HTR-8/SVneo (cell line): ENCODE measurements at places on chromosomes 1 and 21.

DNA sequence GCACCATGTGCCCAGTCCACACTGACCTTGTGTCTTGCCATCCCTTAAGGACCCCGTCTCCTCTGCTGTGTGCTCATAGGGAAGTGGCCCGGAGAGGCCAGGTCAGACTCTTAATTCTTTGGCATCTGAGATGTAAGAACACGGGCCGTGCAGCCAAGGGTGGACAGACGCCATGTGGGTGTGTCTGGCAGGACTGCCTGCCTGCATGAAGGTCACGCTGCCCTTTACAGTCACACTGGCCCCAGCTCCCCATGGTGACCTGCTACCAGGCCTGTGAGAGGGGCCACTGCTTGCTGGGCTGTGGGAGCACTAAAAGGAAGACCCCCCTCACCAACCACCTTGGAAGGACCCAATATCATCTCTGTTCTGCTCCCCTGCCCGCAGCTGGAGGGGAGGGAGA lies 17.7 kb downstream of the DHRS3 start:
- no peak for DNase-seq

- DNase-seq: no peak
These were observed 24.9 kb upstream of the CDC42BPA start for GRCh38 chr1:227343206-227343605.

DNA sequence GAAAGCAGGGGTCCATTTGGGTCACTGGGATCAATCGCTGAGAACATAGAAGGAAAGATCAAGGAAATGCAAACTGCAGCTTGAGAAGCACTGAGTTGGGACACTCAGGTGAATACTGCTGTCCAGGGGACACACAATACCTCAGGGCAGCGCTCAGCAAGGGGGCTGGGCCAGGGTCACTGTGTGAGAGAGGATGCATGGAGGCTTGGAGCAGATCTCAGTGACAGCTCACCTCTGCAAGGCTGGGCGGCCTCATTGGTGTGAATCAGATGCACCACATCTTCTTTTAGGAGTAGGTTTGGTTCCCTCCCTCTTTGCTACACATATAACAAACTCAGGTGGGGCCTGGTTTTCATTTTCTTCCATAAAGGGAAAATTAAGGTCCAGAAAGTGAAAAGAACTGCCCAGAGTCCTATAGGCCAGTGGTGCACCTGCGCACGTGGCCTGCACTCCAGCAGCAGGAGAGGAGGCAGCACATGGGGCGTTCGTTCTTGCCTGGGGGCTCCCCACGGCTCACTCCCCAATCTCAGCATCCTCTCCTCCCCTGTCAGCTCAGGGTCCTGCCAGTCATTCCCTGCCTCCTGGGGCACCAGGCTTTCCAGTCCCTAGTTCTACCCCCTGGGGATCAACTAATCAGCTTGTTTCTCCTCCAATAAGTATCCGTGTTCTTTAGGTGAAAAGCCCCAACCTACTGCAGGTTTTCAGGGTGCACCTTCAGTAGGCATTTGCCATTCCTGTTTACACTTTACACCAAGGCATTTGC lies 1.5 kb downstream of the A3GALT2 start:
- no peak for DNase-seq

GRCh38 chr1:235997931-235998330 lies 67.0 kb downstream of the NID1 start:
- no peak for DNase-seq

DNA sequence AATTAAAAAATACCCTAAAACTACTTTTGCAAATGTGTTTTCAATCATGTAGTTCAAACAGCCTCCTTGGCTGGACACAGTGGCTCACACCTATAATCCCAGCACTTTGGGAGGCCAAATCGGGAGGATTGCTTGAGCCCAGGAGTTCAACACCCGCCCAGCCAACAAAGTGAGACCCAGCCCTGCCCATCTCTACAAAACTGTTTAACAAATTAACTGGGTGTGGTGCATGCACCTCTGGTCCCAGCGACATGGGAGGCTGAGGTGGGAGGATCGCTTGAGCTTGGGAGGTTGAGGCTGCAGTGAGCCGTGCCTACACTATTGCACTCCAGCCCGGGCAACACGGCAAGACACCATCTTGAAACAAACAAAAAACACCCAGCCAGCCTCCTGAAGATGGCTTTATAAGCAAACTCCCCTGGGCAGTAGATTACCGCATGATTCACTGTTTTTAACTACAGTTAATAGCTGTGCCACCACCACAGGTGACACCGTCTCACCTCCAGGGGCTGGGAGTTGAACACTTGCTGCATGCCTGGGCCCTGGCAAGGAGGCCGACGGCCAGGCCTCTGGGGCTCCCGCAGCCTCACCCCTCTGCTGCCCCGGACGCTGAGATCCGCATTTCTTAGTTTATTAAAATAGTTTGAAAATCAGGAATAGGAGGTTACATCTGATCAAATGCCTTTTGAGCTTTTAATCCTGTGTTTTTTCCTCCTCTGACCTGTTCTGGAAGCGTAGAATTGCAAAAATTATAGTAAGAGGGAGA lies 16.2 kb downstream of the PTTG1IP start:
- no peak for DNase-seq

DNA sequence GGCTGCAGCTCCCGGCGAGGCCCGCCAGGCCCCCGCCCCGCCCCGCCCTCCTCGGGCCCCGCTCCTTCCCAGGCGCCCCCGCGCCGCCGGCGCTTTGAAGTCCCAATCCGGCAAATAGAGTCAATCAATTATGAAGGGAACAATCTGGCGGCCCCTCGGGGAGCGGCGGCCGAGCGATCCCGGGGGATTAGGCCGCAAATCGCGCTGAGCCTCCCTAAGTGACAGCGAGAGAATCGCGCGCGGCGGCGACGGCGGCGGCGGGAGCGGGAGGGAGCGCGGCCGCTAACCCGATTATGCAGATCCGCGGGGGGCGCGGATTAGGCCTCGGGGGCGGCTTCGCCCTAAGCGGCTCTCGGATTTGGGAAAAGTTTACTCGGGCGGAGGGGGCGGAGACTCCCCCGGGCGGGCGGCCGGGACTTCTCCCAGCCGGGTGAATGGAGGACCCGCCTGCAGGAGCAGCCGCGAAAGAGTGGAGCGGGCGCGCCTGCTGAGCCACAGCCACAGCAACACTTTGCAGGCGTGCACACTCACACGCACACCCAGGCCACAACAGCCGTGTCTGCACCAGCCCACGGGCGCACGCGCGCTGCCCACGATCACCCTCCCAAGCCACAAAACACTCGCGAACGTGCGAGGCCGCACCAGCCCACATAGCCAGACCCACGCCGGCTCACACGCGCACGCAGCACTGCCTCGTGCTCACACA lies 23.0 kb upstream of the DMBX1 start:
- no peak for DNase-seq

DNA sequence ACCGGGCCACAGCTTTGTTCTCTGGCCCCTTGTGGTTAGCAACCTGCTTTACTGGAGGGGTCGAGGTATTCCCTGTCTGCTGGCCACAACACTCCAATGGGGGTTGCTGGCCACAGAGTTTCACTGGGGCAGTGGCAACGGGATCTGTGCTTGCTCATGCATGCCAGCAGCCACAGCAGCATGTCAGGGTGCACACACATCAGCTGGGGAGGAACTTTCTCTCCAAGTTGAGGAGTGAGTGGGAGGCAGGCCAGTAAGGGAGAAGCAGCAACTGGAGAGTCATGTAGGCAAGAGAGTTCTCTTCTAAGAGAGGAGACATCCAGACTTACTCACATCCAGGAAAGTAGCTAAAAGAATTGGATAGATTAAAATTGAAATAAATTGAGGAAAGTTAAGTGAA lies 38.0 kb downstream of the SAMD13 start:
- DNase-seq: no peak

DNA sequence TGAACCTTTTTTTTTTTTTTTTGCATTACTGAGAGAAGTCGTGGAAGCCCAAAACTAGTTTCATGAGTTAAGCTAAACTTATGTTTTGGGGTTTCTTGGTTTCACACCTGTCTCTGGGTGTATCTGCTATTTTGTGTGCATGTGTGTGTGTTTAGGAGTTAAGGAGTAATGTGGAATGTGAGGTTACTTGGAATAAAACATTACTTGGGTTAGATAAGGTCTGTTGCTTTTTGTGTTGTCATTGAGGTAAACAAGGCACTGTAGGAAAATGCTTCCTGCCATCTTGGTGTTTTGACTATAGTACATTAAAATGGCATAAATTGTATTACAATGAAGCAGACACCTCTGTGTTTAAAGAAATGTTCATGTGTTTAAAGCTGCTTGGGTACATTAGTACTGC lies 2.9 kb downstream of the TENT5C start:
- DNase-seq: no peak

- DNase-seq: no peak
These were observed 454.5 kb downstream of the SMYD3 start for GRCh38 chr1:246052603-246053002.

- no peak for DNase-seq
These were observed 8.1 kb upstream of the TCHHL1 start for GRCh38 chr1:152096931-152097330.

DNA sequence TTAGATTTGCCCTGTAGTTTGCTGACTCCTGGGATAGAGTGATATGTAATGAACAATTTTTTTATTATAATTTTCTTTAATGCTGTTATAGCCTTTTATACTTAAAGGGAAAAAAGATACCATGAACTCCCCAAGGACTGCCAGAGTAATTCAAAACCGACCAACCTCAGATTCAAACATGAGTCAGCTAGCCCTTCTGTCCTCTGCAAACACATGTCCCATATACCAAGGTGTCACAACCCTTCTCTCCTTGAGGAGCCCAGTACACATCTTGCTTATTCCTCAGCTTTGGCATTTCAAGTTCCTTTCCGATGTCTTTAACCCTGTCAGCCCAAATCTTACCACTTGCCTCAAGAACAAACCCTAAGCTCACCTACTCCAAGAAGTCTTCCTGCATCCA lies 184.9 kb downstream of the KCNH1 start:
- DNase-seq: no peak

DNA sequence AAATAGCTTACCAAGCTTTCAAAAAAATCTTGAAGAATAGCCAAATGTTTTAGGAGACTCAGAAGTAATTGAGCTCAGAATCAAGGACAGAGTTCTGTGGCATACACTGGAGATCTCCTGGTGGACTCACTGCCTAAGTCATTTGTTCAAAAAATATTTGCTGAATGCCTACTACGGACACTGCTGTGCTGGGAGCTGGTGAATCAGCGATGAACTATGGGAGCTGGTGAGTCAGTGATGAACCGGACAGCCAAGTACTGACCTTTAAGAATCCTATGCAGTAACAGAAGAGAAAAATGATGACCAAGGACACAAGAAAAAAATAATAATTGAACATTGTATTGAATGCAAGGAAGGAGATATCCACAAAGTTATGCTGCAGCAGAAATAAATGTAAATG lies 717.9 kb upstream of the CXADR start:
- peak; percentile 22 for DNase-seq

DNA sequence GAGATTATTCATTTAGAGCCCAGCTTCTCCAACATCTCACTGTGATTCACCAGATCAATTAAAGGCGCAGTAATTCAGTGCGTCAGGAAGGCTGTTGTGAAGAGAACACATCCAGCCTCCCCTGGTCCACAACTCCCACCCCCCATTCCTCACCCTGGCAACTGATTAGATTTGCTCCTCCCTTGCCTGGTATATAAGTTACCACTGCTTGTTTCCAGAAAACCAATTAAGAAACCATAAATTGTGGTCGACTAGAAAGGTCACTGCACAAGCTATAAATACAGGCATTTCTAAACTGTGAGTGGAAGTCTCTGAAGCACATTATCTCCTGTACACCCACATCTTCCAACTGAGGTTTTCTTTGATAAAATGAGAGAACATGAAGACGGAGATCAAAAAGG lies 41.9 kb downstream of the FAM163A start:
- no peak for DNase-seq

DNA sequence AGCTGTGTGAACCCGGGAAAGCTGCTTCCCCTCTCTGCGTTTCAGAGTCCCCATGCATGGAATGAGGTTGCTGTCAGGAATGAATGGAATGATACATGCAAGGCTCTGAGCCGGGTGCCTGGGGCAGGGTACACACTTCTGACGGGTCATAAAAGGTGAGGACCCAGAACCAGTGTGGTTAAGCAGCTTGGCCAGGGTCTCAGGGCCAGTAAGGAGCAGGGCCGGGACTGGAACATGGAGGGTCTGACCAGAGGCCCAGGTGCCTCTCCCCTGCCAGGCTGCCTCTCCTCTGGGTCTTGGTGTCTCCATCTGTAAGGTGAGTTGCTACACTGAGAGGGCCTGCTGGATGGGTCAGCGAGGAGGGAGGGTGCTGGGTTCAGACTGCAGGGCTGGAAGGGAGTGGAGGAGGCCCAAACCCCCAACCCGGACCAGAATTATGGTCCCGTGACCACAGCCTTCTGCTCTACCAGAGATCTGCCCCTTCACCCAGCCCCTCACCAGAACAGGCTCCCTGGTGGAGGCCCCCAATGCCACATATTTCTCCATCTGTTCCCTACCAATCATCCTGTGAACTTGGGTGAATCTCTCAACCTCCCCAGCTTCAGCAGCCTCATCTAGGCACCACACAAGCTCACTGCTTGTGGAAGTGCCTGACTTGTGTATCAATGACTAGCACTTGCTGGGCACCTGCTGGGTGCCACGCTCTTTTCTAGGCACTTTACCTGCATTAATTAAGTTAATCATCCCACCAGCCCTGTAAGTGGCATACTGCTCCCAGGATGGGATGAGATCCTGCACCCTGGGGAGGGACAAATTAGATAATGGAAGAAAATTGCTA lies 16.2 kb upstream of the LRP8 start:
- no peak for DNase-seq

DNA sequence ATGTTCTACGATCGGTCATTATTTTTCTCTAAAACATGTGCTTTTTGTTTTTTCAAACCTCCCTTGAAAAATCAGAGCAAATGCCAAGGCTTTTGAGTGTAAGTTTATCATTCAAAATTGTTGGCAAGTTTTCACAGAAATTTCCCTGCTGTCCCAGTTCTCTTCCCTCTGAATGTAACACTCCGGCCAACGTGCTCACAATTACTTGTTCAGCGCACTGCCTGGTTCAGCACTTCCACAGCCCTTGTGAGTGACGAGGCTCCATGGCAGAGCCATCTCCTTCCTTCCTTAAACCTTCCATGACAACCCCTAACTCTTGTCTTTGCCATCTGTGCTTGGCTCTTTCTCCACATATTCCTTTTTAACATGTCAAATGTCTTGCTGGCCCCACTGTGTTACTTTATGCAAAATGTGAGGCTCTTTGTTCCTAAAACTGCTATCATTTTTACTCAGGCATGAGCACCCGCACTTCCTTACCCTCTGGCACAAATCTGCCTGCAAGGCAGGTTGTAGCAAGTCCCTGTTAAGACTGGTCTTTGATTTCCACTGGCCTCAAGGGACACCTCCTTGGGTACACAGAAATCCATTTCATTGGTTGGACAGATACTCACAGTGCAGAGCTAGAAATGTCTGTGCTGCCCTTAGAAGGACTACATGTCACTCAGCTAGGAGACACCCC lies 142.8 kb downstream of the HUNK start:
- DNase-seq: no peak
